Cardiac muscle cell (in vitro differentiated cells and primary cell): ENCODE measurements at places on chromosomes 13 and 19. TPM values are rescaled to one million over a fixed set of nuclear protein-coding genes. Genes with fewer than 3 reads are reported as not detected.
A peak's percentile ranks its signal among the peaks of the same experiment; 100 is the strongest.

The PLK5 gene
- 0.04 and 1.2 TPM in 2 replicates for total RNA-seq

The CA11 gene
- 11.9 and 15.6 TPM in 2 replicates for total RNA-seq

- no peak for DNase-seq
Measured at GRCh38 chr19:39174558-39175544, 21.9 kb upstream of the NCCRP1 start.

GRCh38 chr19:13597640-13598039 is 91.4 kb upstream of the CACNA1A start:
- DNase-seq, result peak; percentile 68

DNA sequence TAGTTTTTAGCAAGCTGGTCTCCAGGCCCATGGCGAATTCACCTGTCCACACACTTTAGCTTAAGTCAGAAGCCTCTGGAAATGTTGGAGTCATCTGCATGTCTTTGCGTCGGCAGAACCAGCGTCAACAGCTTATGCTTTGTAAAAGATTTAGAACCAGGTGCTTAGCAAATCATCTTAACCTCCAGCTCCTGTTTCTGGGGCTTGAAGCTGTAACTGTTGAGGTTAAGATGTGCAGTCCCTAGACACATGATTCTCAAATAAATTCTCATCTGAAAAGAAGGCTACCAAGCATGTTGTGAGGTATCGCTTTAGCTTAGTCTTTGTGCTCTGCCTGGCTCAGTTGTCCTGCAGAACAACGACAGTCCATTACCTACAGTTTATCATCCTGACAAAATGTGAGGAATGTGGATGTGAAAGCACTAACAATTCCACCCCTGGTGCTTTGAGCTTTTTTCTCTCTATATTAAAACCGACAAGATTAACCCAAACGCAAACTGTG is 4.4 kb downstream of the EFNB2 start:
- no peak for DNase-seq

DNA sequence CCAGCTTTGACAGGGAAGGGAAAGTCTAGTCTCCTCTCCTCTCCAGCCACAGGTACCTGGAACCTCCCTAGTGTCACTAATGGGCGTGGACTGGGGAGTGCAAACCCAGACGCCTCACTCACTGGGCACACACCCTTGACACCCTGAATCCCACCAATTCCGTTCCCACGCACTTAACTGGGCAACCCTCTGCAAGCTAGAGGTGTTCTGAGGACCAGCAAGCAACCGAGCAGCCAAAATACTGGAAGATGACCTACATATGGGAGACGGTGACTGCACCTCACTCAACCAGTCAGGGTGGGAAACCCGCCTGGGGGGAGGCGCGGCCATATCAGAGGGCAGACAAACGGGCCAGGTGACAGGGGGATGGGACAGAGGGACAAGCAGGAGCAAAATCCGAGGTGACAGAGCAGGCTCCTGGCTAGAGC is 991 bp downstream of the ABHD17A start:
- no peak for DNase-seq

DNA sequence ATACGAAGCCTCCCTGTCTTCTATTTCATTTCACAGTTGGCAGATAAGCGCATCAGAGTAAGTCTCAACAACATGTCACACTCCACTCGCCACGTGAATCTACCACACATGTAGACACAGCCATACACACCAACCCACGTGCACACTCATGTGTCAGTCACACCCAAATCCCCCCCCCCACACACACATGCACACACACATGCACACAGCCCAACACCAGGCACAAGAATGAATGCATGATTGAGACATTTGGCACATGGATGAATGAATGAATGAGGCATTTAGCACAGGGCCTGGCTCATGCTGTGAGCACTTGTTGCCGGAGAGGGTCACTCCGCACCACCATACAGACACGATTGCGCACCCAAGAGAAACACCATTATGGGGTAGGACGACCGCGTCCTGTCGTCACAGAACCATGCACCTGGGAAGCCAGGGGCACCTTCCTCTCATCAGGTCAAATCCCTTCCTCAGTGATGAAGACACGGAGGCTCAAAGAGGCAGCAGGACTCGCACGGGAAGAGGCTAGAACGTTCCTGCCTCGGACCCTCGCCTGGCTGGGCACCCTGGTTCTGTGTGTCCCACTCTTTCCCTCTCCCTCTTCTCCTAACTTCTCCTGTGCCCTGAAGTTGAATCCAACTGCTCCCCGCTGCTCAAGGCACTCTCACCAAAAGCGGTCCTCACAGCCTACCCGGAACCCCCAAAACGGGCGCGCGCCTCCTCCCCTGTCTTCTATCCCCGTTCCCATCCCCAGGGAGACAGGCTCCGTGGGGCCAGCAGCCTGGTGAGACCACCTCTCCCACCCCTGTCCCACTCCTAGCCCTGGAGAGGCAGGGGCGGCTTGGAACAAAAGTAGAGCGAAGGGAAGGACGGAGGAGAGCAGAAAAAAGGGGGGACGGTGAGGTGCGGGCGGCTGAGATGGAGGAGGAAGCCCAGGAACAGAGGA is 1.3 kb downstream of the MEIS3 start:
- DNase-seq, result no peak

DNA sequence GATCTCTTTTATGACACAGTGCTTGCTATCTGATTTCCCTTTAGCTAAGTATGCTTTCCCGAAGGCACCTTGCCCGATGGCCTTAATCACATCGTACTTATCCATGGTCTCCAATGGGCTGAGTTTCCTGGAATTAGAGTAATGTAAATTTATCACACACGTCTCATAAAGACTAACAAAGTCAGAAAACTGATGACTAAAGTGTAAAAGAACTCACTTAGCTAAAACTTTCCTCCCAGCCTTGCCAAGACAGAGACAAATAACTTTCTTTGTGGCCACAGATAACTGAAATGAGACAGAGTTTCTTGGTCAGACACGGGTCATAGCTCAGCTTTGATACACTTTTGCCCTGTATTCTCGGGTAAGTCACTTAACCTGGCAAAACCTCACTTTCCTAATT is 1.5 kb downstream of the NEK5 start:
- no peak for DNase-seq
